ENCODE measurements at places on chromosomes 16 and 17. TPM values are rescaled to one million over a fixed set of nuclear protein-coding genes. Genes with fewer than 3 reads are reported as not detected.

CSH2 gene
- not detected for total RNA-seq

GRIN2A gene
- total RNA-seq: 0.01 TPM

OR1A1 gene
- total RNA-seq: not detected

TPSD1 gene
- total RNA-seq: not detected

CD300H gene
- total RNA-seq: not detected

CBLN1 gene
- not detected for total RNA-seq

DPEP3 gene
- not detected for total RNA-seq

TEX14 gene
- 0.33 TPM for total RNA-seq

RAB11FIP4 gene
- 1.2 TPM for total RNA-seq

ARL17A gene
- 3.6 TPM for total RNA-seq

DNAI2 gene
- total RNA-seq: not detected

C17orf50 gene
- 0.12 TPM for total RNA-seq

MEIOB gene
- 1.3 TPM for total RNA-seq

TBX4 gene
- 0.15 TPM for total RNA-seq

CXCL16 gene
- 17.1 TPM for total RNA-seq

EVPLL gene
- total RNA-seq: not detected

FOXJ1 gene
- total RNA-seq: 0.90 TPM

CYGB gene
- total RNA-seq: 1.7 TPM

ALDOC gene
- total RNA-seq: 1.8 TPM

TMEM94 gene
- 45.7 TPM for total RNA-seq

SOST gene
- total RNA-seq: 0.03 TPM

KCNJ18 gene
- 0.07 TPM for total RNA-seq

All from A549 treated with AZD2906 at 1 μM for 4 hours (cell line).